ENCODE measurements at places on chromosomes 4 and X.

GRCh38 chr4:83561381-83561780 is 25.5 kb downstream of the GPAT3 start:
- no peak for DNase-seq

- DNase-seq, result no peak
These were observed 4.8 kb downstream of the OGT start for GRCh38 chrX:71537743-71538142.

DNA sequence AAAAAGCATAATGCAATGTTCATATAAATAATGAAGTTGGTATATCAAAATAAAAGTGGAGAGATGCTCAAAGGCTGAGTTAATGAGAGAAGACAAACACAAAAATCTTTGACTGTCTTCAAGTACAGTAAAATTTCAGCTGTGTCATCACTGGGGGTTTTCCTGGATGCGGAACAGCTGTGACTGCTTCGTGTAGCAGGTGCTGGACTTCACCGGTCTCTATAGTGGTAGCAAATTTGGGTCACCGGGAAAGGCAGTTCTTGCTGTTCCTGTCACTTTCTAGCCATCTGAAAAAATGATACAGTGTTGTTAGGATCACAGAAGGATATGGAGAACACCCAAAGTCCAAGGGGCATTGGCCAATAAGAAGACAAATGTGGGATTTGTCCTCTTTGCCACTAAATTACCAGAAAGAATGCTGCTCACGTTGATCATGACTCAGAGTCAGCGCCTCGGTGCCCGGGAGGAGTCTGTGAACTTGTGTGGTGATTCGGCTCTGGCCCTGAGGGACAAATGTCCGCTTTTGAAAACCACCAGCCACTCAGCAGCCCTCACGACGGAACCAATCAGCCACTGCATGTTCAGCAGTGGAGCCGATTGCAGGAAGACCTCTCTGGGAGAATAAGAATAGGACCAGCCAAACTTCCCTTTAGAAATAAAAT is 230.1 kb upstream of the FAT1 start:
- DNase-seq, result no peak

GRCh38 chrX:25052798-25053534 is 37.2 kb upstream of the ARX start:
- no peak for DNase-seq

- no peak for DNase-seq
These were observed 83.4 kb downstream of the MSN start for GRCh38 chrX:65750674-65751469.

- no peak for DNase-seq
These were observed 51.6 kb downstream of the CLCN4 start for GRCh38 chrX:10208281-10208856.

DNA sequence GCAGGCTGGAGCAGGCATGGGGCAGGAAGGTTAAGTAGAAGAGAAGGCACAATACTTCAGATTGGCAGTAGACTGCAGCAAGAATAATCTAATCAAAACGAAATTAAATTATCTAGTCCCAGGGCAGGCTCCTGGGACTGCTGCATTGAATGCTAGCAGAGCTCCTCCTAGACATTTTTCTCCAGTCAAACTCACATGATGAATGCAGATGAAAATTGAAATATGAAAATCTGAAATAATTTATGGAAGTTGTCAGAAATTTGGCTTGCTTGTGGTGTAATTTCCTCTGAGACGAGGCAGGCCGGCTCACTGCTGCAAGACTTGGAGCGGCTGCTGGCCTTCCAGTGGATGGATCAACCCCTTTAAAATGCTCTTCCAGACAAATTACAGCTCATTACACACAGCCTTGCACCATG is 78.0 kb upstream of the TMEM33 start:
- DNase-seq, result no peak

DNA sequence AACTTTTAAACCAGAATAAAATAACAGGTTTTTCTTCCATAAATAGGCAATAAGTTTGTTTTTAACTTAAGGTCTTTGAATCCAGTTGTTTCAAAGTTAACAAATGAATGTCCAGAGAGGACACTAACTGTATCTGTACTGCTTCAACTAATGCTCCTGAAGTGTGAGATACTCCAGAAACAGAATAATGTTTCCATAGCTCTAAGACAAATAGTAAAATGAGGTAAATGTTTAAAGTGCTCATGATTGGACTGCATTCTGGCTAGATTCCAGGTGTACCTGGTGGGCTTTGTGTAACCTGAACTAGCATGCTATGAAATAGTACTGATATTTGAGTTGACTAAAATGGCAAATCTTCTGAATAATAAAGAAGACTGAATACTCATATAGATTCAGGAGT is 51.7 kb downstream of the METTL14 start:
- DNase-seq, result no peak

DNA sequence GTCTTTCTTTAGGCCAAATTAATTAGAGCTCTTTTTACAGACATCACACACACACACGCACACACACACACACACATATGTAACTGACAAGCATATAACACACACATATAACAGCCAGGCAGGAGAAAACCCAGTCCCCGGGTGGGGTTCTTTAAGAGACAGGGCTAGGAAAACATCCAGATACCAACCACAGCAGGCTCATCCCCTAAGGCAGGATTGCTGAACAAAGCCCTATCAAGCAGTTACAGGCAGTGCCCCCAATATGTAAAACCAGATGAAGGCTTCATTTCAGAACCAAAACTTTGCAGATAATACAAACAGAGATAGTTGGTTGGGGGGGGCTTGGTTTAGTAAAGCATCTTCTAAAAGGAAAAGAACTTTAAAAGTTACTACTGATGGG is 18.0 kb upstream of the FAM47E start:
- no peak for DNase-seq

GRCh38 chr4:38169524-38169923 is 209.3 kb downstream of the PTTG2 start:
- DNase-seq, result no peak

DNA sequence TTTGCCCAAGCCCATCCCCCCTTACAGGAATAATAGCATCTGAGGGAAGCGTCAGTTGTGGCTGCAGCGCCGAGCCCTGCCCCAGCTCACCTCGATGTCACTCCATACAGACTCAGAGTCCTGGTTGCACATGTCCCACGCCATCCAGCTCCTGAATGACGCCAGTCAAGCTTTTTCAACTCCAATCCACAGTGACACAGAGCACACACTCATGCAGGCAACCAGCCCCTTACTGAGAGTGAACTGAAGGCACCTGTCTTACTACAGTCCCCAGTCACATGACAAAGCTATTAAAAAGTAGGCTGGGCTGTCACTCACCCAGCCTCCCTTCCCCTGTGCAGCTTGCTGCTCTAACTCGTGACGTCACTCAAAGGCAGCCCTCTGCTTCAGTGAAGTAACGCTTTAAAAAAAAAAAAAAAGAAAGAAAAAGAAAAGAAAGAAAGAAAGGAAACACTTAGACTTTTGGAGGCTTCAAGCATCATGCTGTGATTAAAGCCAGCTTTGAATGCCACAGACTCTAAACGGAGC is at the start of gene PPARGC1A:
PPARGC1A (minus strand) TSS at position 234 of the 528 bp plus-strand sequence; CDS start at position 144, 90 bp downstream.
- DNase-seq, result no peak

DNA sequence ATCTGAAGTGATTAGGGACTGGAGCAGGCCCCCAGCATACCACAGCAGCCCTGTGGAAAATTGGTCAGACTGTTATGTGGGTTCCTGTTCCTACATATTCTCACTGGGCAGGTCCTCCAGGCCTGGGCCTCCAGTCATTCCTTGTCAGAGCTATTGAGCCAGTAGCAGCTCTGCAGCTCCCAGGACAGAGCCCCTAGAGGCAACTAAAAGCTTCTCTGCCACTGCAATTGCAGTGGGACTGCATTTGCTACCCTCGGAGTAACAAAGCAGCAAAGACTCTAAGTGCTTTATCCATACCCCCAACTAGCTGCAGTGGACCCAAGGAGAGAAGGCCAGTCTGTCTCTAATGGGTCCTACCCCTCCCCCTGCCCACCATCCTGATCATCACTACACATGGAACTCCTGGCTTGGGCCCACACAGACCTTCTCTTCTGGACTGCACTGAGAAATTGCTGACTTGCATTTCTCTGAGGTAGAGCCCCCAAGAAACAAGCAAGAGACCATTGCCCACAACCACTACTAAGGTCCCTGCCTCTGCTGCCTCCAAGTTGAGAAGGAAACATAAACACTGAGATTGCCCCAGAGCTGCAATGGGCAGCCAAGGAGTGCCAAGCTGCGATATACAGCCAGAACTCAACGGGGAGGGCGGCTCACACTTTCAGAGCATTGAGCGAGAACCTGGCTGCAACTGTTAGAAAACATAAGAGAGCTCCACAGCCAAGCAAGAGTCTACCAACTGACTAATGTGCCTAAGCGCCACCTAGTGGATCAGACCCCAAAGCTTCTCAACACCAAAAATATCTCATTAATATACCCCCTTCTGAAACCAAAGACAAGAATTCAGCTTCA is 738.7 kb upstream of the NDST4 start:
- DNase-seq, result no peak

DNA sequence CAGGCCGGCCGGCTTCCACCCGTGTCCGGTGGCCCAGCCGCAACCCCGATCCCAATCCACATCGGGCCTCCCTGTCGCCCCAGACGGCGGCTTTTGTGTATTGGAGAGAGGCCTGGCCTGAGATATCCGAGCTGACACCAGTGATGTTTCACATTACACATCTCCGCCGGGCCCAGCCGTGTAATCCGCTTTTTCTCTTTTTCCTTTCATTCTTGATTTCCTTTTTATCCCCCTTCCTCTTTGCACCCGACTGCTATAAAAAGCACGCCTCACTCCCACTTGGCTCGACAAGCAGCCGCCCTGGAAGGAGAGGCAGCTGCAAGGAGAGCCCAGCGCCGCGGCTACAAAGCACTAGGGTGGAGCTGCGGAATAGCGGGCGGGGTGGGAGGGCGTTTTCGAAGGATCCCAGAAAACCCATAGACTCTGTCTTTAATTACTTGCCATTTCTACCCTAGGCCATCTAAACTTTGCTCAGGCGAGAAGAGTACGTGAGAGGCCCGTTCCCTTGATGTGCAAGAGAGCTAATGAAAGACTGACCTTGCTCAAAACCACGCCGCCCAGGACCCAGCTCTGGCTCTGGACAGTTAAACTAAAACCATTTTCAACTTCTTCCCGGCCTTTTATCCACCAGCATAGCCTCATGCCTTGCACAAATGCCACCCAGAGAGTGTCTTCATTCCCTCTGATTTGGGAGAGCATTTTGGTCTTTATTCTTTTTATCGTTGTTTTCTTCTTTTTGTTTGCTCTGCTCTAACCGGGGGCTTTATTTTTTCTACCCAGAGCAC is 3.2 kb downstream of the PITX2 start:
- no peak for DNase-seq

DNA sequence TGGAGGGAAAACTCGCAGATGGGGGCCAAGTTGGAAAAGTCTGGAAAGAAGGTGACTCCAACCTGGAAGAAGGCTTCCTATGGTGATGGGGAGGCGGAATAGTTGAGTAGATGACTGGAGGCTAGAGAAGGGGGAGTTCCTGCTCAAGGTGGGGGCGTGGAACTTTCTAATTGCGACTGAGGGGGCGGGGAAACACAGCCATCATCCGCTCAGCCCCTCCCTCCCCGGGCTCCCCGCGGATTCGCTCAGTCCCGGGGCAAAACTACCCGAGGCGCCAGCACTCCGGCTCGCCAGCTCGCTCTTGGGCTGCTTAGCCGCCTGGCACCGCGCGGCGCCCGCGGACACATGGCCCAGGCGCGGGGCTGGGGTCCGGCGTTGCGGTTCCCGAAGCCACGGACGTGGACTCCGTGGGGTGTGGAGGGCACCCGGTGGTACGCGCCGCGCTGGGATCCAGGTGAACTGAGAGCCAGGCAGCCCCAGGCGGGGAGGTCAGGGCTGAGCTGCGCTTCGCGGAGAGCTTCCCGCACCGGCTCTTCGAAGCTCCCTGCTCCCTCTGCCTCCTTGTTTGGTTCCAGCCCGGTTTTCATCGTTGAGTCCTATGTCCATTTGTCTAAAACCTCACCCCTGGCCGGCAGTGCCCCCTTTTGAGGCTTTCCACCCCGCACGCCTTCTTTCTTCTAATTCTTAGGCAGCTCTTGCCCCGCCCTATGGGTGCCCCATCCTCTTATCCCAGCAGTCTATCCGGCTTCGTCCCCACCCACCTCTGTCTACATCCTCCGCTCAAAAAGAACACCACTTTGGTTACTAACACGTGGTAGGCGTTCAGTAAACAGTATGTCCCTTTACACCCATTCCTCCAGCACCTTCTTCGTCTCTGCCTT is 38.9 kb downstream of the STARD8 start:
- DNase-seq, result no peak

DNA sequence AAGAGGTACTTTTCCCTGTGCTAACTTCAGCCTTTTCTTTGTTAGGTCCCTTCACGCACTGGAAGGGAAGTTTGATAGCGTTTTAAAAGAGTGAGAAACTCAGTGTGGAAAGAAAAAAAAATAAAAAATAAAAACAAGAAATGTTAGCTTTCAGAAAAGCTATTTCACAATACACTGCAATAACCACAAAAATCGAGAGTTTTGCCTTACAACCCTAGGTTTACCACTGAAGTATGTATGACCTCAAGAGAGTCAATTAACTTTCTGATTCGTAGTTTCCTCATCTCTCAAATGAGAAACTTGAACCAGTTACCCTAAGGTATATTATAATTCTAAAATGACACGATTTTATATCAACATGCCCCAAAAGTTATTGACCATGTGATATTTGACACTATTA is 93.9 kb upstream of the JADE1 start:
- no peak for DNase-seq

GRCh38 chr4:116015549-116015948 is 902.1 kb upstream of the NDST4 start:
- DNase-seq, result no peak

GRCh38 chrX:52271206-52271605 is 86.5 kb downstream of the MAGED4 start:
- DNase-seq, result no peak

DNA sequence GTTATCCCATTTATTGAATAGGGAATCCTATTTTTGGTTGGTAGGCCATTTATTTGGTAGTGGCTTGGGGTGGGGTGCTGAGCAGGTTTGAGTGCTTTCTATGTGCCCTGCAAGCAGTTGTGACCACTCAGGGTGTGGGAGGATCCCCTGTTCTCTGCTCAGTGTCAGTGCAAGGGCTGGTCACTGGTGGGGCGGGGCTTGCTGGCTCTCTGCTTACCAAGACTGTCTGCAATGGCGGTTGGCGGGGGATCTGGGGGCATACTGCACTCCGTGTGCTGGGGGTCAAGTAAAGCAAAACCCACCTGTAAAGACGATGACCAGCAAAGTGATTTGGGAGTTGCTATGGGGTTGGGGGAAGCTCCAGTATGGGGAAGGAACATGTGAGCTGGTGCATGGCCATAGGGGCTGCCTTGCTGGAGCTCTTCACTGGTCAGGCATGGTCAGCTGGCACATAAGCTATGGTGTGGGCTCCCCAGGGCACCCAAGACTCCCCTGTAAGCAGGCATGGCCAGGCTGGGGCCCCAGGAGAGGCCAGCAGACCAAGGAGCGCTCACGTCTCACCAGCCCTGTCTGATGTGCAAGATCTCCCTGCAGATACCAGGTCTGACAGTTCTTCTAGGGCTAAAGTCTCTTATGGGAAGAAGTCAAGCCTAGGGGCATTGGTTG is 83.0 kb upstream of the GRXCR1 start:
- no peak for DNase-seq

- no peak for DNase-seq
These were observed 645.8 kb upstream of the ATOH1 start for GRCh38 chr4:93182722-93183121.

GRCh38 chr4:145554691-145555090 is 64.5 kb upstream of the MMAA start:
- no peak for DNase-seq
